GM19239 (cell line): ENCODE measurements at places on chromosomes 2 and 18.

- no peak for DNase-seq
These were observed 156.7 kb downstream of the CDCA7 start for GRCh38 chr2:173511357-173511756.

- DNase-seq: no peak
These were observed 143.0 kb downstream of the TANC1 start for GRCh38 chr2:159111346-159111927.

DNA sequence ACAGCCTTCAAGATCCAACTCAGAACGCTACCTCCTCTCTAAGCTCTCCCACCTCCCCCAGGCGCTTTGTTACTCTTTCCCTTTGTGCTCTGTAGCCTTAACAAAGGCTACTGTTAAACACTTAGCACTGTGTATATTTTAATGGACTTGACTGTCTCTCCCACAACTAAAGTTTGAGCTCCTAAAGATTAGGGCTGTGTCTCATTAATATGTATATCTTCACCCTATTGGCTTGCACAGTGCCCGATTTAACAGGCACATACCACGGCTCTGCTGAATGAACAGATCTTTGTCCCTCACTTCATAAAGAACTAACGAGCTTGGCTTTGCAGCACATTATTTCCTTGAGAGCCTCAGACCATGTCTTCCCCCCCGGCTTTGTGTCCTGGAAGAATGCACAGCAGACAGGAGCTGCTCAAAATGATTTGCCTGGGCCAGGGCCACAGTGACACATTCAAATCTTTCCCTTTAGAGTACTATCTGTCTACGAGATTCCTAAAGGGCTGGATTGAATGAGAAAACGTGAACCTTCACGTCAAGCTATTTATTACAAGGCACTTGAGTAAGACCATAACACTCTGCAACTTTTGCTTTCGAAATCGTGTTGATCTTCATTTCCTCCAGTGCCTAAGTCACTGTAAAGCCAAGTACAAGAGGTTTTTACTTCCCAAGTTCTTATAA, 22.1 kb downstream of the ABHD3 start:
- peak; percentile 21 for DNase-seq

DNA sequence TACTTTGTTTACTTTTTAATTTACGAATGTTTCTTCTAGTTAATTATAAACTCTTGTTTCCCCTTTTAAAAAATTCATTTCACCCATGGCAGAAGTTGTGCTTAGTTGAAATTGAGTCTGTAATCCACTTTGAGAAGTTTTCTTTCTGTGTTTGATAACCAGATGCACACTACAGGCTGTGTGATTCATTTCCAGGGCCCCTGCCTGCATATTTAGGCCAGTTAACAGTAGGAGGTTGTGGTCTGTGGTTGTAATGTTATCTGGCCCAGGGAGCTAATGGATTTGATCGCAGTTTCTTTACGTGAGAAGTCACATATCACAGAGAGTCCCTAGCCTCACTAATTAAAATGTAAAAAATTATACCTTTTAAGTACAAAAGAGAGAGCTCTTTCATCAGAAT, 3.3 kb downstream of the CDH7 start:
- no peak for DNase-seq

- no peak for DNase-seq
These were observed 98.4 kb upstream of the SIX3 start for GRCh38 chr2:44843086-44843485.

- DNase-seq: no peak
These were observed 146.5 kb upstream of the MMADHC start for GRCh38 chr2:149733936-149734685.

- DNase-seq: no peak
These were observed 82.5 kb downstream of the ZNF804A start for GRCh38 chr2:184680825-184681224.

DNA sequence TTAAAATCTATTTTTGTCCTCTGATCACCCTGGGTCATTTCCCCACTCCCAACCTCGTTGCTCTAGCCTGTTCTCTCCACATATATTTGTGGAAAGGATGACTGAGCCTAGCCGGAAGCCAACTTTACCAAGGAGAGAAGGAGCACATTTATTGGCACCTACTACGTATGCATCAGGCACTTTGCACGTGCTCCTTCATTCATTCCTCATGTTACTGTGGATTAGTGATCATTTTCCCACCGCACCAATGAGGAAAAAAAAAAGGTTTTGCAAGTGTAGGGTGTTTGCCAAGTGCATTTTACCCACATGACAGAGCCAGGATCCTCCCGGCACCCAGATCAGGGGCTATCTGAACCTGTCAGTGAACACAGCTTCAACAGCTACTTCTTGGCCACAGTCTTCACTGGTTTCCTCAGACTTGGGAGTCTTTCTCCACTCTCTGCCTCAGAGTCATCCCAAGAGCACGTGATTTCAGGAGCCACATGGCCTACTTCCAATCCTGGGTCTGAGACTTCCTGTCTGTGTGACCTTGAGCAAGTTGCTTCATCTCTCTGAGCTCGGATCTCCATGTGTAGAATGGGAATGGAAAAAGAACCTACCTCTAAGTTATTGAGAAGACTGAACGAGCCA, 1.9 kb upstream of the C1QL2 start:
- DNase-seq: no peak

- no peak for DNase-seq
These were observed 142.7 kb upstream of the NFATC1 start for GRCh38 chr18:79252904-79253633.

GRCh38 chr2:151918308-151918707, 90.1 kb upstream of the ARL5A start:
- no peak for DNase-seq

GRCh38 chr18:21612125-21613039, at the start of gene SNRPD1:
Gene SNRPD1, plus strand, starts transcription at chr18:21612314. Its CDS starts 116 bp downstream, at chr18:21612430.
- DNase-seq: peak; percentile 81

- DNase-seq: peak; percentile 37
These were observed 8.8 kb downstream of the GKN2 start for GRCh38 chr2:68943581-68944568.

DNA sequence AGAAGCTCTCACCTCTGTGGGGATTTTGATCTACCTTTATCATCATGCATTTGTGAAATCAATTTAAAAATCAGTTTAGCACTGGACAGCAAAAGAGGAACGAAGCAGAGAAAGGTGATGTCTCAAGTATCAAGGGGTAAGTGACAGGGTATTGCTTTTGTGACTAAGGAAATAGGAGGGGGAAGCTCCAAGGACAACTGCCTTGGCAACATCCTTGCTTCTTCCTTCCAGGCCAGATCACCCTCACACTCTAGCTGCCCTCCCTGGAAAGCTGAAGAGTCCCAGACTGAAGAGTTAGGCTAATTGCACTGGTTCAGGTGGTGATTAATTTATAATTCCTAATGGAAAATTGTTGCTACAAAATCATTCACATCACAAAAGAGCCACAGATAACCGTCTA, 859.1 kb upstream of the ACVR2A start:
- no peak for DNase-seq

DNA sequence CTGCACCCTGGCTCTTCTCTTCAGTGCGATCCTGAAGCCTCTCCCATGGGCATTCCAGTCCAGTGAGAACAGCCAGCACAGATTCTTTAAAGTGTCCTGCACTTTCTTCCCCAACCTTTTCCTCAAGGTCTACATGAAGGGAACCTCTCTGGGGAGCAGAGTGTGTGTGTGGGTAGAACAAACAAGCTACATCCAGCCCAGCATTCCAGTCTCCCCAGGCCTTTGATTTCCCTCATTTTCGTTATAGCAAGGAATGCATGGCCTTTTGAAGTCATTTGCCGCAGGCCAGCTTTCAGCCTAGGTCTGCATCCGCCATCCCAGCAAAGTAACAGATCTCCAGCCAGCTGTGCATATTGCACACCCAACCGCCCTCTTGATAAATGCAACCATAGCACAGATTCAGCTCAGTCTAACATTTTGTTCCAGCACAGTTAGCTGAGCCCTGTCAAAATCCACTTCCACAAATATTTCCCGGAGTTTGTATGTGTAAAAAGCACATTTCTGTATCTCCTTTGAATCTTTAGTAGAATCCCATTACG, 44.6 kb downstream of the CD8B2 start:
- no peak for DNase-seq

DNA sequence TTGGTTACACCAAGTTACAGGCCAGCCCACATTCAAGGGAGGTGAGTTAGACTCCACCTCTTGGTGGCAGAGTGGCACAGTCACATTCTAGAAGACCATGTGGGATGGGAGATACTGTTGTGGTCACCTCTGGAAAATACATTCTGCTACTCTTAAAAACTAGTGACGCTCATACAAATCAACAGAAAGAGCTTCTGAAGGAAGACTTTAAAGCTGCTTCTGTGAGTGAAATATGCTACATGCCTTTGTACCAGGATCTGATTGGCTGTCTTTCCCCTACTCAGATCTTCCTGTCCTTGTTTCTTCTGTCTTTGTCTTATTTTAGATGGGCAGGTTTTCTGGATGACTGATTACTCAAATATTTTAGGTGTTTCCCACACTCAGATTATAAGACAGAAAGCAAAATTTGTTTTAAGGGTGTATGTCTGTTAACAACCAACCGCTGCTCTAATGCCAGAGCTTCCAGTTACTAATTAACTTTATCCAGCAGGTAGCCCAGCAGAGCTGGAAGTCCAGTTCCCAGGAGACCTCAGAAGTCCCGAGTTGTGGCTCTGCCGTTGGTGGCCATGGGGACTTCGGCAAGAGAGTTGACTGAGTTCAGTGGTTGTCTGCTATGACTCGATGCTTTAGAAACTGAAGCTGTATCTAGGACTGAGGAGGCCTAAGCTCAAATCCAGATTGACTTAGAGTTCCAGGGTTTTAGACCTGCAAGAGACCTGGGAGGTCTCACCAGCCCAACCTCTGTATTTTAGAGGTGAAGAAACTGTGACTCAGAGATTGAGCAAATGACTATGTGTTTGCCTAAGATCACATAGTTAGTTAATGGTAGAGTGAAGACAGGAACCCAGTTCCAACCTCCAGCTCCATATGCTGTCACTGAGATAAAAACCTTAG, 7.4 kb downstream of the IL1R2 start:
- no peak for DNase-seq

- no peak for DNase-seq
These were observed 94.9 kb downstream of the TMEM131 start for GRCh38 chr2:97900806-97901205.

DNA sequence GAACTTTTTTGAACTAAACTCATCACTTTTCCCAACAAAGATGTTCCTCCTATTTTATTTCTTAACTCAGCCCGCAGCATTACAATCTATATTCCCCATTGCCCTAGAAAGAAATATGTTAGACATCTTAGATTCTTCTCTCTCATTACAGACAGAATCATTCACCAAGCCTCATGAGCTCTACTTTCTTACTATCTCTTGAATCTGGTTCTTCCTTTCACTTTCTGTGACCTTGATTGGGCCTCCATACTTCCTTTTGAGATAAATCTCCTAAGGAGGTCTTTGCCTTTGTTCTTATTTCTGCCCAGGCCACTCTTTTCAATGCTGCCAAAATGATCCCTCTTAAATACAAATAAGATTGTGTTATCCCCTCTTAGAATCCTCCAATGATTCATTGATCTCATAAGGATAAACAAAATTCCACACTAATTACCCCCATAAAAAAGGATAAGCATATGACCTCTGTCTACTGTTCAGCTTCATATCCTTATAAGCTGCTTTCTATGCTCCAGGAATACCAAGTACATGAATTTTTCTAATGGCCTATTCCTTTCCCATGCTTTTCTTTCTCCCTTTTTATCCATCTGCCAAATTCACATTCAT, 400.0 kb downstream of the ARHGAP15 start:
- DNase-seq: no peak

- no peak for DNase-seq
These were observed 116.6 kb upstream of the NOSTRIN start for GRCh38 chr2:168685600-168686451.

DNA sequence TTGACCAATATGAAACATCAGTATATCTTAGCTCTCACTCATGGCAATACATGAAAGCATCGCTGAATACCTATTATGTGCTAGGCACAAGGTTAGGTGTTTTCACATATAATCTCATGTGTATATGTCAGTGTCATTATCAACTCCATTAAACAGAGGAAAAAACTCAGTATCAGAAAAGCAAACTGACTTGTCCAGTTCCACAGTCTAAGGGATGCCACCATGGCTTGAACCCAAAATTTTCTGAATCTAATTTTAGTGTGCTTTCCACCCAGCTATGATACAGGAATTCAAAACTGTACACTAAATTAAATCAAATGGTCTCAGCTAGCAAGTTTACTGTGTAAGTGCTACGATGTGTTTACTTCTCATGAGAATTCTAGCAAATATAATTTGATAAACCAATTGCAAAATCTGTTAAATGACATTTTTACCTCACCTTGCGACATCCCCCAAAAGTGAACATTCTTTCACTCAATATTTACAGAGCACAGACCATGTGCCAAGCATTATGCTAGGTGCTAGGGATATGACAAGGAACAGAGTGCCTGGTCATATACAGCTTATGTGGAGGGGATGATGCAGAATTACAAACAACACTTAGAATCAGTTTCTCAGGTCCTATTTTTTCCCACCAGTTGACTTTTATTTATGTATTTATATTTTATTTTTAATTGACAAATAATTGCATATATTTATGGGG, 211.6 kb downstream of the PID1 start:
- DNase-seq: no peak

DNA sequence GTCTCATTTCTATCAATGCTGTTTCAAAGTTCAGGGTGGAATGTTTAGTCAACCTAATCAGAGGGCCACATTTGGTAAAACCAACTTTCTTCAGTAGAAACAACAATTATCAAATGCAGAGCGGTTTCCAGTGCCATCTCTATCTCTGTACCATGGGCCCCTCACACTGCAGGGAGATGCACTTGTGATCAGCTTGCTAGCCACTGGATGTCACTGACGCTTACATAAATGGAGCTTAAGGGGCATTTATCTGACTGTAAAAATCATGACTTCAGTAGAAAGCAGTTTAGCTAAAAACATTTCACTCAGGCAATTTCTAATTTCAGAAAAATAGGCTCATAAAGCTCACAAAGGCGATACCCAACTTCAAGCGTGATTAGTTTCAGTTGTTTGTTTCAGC, 678.0 kb downstream of the ZEB2 start:
- no peak for DNase-seq

DNA sequence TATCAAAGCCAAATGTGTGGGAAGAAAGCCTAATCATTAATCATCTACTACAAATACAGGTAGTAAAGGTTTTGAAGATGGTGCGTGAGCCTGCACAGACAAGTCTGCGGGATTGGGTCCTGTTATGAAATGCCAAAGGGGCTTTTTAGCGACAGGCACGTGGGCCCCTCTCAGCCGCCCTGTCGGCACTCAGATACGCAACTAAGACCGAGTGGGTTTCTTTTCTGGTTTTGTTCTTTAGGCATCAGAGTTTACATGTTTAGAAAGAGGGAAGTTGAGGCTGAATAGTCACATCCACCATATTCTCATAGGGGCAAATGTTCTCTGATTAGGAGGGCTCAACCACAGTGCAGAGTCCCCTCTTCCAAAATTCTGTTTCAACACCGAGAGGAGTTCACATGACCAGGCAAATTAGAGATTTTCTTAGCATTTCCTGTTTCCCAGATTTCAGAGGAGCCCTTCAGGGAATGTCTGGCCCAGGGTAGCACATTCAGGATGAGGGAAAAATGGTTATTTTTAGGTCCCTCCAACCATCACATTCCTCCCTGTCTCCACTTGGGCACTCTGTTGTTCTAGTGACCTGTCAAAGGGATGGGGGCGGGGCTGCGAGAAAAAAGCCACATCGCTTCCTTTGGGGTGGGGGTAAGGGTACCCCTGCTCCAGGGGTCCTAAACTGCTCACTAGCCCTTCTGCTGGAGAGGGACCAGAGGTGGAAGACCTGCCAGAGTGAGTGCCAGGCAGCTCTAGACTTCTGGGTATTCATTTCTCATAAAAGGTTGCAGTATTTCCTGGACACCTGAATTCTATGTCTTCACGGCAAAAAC, 159.2 kb downstream of the BCL2 start:
- no peak for DNase-seq

GRCh38 chr2:189248141-189248540, 68.6 kb upstream of the COL5A2 start:
- no peak for DNase-seq

GRCh38 chr2:120765678-120766469, 30.2 kb downstream of the GLI2 start:
- no peak for DNase-seq
